CD4-positive, alpha-beta T cell (primary cell): ENCODE measurements at places on chromosomes 1 and 21.
A peak's percentile ranks its signal among the peaks of the same experiment; 100 is the strongest.

GRCh38 chr1:219784660-219785381 is 143.5 kb downstream of the SLC30A10 start:
- DNase-seq: no peak

- DNase-seq: no peak
Measured at GRCh38 chr1:213138391-213138790, 87.3 kb downstream of the RPS6KC1 start.

DNA sequence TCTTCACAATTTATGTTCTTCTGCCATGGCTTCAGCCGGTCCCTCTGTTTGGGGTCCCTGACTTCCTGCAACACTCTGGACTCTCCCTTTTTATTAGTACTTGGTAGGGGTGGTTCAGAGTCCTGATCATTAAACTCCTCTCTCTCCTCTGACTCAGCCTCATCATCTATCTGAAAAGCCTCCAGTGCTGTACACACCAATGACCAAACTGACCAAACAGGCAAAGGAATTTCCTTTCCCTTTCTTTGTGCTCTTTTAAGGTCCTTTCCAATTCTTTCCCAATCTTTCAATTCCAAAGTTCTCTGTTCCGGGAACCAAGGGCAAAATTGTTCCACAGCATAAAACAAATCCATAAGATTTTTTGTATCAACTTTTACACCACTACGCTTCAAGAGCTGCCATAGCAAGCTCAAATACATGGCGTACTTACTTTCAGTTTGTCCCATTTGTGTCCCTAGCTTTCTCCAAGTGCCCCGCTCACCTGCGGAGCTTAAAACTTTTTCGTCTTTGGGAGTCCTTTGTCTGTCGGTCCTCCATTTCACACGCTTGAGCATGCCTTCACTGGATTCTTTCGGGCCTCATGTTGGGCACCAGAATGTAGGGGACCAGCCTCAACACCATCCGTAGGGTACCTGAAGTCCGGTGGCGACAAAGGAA is 9.6 kb downstream of the DAP3 start:
- no peak for DNase-seq

DNA sequence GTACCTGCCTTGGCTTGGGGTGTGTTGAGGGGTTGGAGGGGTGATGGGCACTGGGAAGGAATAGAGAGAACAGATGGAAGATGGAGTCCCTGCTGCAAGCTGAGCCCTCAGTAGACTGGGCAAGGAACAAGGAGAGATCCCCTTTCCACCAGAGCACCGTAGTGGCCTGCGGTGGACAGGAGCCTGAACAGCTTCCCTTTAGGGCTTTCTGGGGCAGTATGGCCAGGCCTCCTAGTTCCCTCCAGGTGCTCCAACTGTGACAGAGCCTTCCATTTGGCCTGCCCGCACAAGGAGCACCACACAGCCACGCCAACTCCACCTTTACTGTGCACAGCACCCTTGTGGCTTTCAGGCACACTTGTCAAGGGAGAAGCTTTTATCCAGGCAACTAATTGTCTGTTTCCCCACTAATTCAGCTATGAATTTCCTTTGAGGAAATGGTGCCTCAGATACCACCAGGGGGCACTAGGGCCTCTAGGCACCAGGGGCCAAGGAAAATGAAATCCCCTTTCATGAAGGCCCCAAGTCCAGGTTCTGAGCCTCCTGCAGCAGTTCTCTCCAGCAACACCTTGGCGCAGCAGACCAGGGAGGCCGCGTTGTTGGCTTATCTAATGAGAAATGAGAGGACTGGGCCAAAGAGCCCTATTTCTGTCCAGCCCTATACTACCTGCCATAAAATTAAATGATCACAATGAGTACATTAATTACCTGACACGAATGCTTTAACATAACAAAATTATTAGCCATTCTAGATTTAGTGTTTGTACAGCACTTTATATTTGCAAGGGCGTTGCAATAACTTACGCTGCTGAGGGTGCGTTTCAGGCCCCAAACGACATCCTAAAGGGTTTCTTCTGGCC is 23.1 kb upstream of the ERI3 start:
- peak; percentile 36 for DNase-seq

DNA sequence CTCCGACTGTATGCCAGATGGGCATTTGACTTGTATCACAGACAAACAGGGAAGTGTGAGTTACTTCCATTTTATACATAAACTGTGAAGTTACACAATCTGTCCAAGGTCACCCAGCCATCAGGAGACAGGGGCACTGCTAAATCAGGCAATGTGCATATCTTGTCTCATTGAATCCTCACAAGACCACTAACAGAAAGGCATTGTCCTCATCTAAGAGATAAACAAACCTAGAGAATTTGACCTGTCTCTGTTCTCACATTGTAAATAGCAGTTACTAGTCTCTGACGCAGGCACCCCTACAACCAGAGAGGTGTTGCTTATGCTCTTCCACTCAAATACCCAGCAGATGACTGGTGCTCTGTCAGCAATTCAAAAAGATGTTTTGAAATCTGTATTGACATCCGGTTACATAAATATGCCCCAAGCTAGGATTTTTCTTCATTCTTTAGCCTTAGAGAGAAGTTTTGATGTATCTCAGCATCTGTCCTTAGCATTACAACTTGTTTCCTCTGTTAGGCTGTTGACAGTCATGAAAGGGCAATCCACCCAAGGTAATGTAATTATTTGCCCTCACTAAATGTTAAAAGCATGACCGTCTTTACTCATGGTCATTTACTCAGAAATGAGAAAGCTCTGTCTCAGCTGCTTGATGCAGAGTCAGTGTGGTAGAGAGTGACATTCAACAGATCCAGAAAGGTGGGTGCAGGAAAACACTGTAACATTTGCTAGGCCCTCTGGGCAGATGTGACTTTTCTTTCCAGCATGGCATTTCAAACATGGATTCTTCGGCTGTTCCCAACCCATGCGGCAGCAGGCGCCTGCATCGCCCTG is 51.9 kb upstream of the ZNF326 start:
- DNase-seq: no peak
